ENCODE measurements at places on chromosomes 16 and 17.

GRCh38 chr16:56547120-56547948 lies 17.5 kb upstream of the MT4 start:
- DNase-seq: no peak

DNA sequence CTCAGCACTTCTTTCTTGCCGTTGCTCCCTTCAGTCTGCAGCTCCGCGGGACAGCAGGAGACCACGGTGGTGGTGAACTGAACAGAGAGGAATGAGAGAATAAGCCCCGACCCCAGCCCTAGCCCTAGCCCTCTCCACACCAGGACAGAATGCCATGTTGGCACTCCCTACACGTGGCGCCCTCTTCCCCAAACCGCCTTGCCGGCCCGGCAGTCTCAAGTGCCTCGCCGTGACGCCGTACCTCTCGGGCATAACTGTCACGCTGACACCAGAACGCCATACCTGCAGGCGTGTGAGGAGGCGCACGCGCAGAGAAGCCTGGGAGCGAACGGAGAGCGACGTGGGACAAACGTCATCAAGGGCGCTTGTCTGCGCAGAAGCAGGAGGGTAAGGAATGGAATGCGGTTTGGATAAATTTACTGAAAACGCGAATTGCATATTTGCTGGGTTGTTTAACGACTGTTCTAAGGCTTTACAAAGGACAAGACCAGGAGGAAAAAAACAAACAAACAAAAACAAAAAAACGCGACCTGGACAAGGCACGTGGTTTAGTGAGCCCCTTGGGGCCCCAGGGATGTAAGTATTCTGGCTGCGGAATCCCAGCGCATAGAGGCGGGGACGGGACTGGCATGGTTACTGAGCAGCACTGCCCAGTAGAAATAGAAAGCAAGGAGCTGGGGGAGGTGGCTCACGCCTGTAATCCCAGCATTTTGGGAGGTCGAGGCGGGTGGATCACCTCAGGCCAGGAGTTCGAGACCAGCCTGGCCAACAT lies at the start of gene AARSD1:
Gene AARSD1, minus strand, starts transcription at position 294 of the 772 bp plus-strand sequence. Its CDS starts 14 bp downstream, at position 280.
- DNase-seq: peak; percentile 77

DNA sequence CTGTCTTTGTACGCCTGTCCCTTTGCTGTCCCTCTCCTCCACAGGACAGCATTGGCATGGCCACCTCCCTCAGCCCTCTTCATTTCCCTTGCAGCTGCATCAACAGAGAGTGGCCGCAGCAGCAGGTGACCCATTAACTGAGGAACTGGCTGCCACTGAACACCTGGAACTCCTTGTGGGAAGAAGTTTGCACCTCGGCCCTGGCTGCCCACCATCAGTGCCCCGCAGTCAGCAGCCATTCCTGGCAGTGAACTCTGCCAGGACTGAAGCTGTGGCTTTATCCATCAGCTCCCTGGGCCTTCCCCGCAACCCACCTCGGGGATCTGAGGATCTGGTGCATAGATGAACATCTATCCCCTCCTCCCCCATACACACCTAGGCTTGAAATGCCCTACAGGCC lies 13.1 kb upstream of the RNF135 start:
- no peak for DNase-seq

DNA sequence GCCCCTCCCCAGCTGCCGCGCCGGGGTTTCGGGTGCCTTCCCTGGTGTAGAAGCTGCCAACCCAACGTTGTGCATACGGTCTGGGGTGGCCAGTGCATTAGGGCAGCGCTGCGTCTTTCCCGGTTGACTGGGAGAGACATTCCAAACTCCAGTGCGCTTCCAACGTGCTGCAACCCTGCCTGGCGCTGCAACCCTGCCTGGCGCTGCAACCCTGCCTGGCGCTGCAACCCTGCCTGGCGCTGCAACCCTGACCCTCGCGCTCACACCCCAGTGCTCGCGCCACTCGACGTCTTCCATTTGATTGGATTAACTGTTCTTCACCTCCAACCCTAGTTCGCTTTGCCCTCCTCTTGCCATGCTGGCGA lies 488 bp upstream of the HAP1 start:
- no peak for DNase-seq

- DNase-seq: no peak
Observed at GRCh38 chr17:75754378-75755204, 10.4 kb downstream of the GALK1 start.

DNA sequence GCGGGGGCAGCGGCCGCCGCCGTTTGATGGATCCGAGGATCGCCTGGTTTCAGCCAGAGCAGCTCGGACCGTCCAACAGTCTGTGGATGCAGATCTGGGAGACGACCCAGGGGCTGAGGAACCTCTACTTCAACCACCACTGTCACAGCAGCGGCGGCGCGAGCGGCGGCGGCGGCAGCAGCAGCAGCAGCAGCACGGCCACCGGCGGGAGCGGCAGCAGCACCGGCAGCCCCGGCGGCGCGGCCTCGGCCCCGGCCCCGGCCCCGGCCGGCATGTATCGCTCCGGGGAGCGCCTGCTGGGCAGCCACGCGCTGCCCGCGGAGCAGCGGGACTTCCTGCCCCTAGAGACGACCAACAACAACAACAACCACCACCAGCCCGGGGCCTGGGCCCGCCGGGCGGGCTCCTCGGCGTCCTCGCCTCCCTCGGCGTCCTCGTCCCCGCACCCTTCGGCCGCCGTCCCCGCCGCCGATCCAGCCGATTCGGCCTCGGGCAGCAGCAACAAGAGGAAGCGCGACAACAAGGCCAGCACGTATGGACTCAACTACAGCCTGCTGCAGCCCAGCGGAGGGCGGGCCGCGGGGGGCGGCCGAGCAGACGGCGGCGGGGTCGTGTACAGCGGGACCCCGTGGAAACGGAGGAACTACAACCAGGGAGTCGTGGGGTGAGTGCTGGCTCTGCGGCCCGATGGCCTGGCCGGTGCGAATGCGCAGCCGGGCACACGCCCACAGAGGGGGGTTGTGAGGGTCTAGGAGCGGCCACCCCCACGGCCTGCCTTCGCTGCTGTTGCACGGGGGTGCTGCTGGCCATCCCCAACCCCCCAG lies 702 bp downstream of the TENT4B start:
- no peak for DNase-seq
